ENCODE measurements at places on chromosomes 4 and X.

- DNase-seq: no peak
Observed at GRCh38 chrX:19326567-19326966, 17.2 kb upstream of the PDHA1 start.

DNA sequence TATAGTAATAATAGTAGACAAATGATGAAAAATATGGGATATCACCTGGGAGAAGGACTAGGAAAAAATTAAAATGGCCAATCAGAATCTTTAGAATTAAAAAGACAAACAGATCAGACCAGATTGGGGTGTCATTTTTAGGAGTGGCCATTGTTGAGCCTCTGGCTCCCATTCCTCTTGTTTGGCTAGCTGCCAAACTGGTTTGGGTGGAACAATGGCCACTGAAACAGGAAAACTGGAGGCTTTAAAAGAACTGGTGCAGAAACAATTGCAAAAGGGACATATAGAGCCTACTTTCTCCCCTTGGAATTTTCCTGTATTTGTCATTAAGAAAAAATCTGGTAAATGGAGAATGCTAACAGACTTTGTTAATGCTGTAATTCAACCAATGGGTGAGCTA, 294.8 kb upstream of the DKK2 start:
- DNase-seq: no peak

DNA sequence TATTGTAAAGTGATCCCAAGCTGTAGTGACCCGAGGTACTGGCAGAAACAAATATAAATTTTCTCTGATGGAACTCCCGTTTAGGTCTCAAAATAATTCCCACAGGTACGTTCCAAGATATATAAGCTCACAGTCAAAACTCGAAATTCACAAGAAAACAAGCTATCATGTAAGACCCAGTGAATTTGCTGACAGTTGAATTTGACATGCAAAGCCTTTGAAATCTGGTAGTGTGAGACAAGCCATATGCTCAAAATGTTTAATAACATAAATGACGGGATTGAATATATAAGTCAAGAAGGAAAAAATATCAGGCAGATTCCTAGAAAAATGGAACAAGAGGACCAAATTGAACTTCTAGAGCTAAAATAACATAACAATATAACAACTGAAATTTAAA, 252.8 kb downstream of the TMA16 start:
- no peak for DNase-seq

GRCh38 chrX:15336023-15336413, 695 bp upstream of the PIGA start:
- no peak for DNase-seq

DNA sequence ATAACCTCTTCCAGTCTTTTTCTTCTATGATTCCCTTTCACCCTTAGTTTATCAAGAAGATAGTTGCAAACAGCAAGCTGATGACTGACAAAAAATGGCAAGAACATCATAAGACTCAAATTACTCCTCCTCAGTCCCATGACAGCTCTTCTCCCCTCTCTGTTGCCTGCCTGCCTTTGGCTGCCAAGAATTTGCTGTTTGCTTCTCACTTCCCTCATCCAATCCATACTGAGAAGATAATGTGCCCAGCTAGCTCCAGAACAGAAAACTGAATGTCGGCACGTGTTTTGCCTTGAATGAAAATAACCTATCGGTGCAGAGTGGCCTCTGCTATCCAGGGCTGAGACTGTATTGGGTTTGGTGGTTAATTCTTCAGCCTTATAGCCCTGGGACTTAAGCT, 192.1 kb downstream of the PPARGC1A start:
- no peak for DNase-seq

DNA sequence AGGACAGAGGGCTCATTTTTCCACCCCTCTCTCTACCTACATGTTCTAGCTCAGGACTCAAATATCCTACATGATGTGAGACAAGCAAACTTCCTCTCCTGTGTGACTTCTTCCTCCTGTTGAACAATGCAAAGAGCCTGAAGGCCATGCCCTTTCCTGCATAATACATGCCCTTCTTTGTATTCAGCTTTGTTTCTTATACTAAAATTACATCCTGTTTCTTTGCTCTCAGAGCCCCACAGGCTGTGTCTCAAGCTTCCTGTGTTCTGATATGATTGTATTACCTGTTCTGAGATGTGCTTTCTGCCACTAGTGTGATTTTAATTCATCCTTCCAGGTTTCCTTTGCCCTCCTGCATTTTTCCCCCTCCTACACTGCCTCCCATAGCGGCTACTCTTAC, 166.4 kb upstream of the AFF2 start:
- DNase-seq: no peak

DNA sequence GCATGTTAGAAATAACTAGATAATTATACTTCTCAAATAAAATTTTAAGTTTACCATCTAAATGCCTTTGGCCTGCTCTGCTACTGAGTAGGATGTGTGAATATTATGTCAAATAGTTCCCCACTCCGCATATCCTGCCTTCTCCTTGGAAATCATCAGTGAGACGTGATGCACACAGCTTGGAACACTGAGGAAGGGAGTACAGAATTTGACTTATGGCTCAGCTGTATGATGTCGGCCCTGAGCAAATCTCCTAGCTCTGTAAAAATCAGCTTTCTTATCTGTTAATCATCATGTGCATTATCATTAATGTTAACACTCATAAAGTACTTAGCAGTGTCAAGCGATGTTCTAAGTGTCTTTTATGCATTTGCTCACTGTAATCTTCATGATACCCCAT, 241.0 kb upstream of the ANKRD50 start:
- no peak for DNase-seq

DNA sequence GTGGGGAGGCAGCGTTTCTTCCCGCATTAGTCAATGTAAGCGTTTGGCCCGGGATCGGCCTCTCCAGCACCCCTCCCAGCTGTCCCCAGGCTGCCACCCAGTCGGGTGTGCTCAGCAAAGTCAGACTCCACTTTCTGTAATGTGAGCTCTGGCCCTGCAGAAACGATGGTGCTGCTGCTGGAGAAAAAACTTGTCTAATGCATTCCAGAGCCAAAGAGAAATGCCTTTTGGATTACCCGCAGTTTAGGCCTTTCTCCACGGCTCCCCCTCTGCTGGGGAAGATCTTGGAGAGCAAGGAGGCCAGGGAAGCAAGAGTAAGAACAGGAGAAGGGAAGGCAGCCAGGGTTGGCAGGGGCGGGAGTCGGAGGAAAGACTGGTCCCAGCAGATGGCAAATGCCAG, 55.2 kb downstream of the ELF4 start:
- DNase-seq: no peak

DNA sequence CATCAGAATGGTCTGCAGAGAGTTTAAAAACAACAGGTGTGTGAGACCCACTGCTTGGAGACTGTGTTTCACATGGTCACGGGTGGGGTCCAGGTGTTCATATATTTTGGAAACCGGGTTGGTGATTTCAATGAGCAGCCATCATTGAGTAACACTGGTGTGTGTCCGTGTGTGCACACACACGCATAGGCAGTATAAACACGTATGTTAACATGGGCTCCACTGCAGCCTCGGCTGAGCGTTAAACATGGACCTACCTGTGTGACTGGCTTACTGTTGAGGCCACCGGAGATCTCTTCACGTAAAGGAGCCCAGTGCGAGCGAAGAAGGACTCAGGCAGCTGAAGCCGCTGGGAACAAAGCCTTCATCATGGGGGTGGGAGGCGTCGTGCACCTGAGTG, 56.9 kb upstream of the TLR3 start:
- DNase-seq: no peak

- DNase-seq: no peak
Observed at GRCh38 chr4:98508829-98509598, 149.4 kb downstream of the TSPAN5 start.

DNA sequence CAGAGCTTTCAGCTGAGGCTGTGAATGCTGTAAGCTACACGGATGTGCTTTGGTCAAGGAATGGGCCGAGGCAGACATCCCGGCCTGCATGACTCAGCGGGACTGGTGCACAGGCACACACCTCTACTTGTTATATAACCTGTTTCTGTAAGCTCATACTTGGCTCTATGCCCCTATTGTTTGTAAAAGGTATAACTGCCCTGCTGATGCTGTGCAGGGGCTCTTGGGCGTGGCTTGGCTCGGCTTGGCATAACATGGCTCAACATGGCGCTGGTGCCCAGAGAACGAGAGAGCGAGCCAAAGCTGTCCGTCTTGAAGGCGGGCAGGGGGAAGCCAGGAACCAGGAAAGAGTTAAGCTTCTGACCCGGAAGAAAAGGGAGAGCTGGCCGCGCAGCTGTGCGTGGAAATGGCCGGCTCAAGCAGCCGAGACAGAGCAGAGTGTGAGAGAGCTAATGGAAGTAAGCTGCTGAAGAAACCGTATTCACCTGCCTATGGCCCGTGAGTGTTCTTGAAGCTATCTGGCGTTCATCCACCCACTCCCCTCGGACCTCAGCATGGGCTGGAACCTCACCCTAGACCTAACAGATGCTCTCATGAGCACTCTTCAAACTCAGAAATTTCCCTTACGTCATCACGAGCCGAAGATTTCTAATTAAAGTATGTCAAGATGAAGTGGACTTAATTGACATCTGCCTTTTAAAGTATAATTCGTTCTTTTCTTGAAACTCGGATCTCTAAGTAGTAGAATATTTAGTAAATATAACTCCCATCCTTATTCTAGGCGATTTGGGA, 286.3 kb upstream of the AGA start:
- DNase-seq: no peak

GRCh38 chr4:163772238-163772637, 277.7 kb downstream of the TMA16 start:
- DNase-seq: no peak

- no peak for DNase-seq
Observed at GRCh38 chrX:70970482-70970995, 39.6 kb upstream of the SLC7A3 start.

DNA sequence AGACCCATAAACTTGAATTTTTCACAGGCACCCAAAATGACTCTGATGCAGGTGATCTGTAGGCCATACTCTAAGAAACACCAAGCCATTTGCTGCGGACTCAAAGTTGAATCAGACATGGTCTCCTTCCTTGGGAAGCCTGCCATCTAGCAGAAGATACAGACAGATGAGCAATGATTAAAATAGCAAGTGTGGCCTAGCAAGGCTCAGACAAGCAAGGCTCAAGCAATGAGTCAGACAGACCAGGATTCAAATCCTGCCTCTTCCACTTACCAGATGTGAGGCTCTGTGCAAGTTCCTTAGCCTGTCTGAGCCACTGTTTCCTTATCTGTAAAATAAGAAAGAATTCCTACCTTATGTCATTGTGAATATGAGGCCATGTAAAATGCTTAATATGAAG, 2.3 kb downstream of the CCDC149 start:
- DNase-seq: no peak

GRCh38 chrX:9369802-9370291, 95.0 kb upstream of the TBL1X start:
- DNase-seq: no peak

DNA sequence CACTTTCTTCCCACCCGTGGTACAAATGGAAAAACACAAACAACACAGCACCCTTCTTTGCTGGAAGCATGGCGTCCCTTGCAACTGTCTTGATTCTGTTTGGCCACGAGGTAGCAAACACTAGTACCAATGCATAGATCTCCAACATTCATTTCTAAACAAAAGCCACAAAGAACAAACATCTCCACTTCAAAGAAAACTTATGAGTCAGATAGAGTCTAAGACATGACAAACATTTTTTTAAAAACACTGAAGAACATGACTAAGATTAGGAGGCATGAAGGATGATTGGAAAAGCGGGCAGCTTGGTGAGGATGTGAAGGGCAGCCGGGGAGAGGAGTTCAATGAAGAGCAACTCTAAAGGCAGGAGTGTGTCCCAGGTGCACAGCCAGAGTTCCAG, 197.6 kb upstream of the FAM9B start:
- DNase-seq: no peak

DNA sequence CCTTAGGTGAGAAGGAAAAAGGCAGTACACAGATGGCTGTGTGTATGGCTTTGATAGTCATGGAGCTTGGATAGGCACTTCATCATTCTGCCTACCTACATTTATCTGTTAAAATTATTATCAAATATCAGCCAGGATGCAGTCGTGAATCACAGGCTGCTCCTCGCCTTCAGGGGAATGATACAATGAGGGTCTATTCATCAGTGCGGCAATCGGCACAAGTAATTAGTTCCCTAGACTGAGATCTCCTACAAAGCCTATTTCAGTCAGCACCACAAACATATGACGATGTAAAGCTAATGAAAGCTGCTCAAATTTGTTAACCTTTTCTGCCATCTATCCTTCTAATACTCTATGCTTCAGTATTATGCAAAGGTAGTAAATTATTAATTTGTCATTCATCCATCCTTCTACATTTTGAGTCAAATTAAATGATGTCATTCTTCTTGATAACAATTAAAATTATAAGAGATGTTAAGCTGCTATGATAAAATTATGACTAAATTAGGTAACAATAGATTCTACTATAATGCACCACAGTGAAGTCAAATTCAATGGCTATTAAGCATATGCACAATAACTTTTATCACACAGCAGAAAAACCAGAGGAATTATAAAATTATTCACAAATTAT, 19.0 kb downstream of the MAB21L2 start:
- DNase-seq: no peak

GRCh38 chrX:119107206-119107605, 20.4 kb downstream of the KIAA1210 start:
- DNase-seq: no peak

- no peak for DNase-seq
Observed at GRCh38 chrX:12843061-12843667, 23.7 kb upstream of the TLR7 start.

- no peak for DNase-seq
Observed at GRCh38 chr4:141731481-141731880, 95.1 kb downstream of the IL15 start.

DNA sequence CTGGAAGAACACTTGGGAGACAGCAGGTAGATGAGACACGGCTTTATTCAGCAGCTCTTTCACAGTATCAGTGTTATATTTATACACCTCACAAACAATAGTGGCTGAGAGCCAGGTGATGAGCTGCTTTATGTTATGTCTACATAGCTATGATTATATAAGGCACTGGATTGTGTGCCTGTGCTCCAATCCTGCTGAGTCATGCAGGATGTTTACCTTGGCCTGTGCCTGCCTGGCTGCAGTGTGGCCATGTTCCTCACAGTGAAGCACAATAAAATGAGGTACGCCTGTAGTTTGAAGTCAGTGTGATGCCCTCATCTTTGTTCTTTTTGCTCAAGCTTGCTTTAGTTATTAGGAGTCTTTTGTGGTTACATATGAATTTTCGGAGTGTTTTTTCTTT, 31.3 kb downstream of the CXCL13 start:
- no peak for DNase-seq

DNA sequence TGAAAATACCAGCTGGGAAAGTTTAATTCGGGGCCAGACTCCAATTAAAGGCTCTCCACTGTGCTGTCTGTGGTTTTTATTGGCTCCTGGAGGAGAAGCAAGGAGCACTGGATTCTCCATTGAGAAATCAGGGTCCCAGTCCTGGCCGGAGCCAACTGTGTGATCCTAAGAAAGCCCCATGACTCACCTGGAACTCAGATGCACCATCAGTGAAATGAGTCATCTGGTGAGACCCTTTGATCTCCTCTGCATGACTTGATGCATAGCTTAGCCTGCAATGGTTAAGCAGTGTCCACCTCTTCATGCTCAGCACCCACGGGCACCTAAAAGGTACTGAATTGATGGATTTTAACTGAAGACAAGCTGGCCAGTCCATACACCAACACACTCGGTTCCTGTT, 119.2 kb upstream of the VCX3B start:
- DNase-seq: no peak

GRCh38 chr4:7771541-7772507, 167.8 kb downstream of the AFAP1 start:
- no peak for DNase-seq
